Lung (tissue), 17 donors: ENCODE measurements at places on chromosomes 12 and 14. TPM values are rescaled to one million over a fixed set of nuclear protein-coding genes. Genes with fewer than 3 reads are reported as not detected.

- H3K4me3 ChIP-seq = no peak overlapping the region
- no peaks in the 10 kb centered on the region for H3K27me3 ChIP-seq
- no peak overlapping the region for H3K27ac ChIP-seq
- no peaks in the 10 kb centered on the region for H3K36me3 ChIP-seq
- DNase-seq = no peak
Measured at GRCh38 chr12:128026696-128027574, 240.0 kb upstream of the TMEM132C start.

DNA sequence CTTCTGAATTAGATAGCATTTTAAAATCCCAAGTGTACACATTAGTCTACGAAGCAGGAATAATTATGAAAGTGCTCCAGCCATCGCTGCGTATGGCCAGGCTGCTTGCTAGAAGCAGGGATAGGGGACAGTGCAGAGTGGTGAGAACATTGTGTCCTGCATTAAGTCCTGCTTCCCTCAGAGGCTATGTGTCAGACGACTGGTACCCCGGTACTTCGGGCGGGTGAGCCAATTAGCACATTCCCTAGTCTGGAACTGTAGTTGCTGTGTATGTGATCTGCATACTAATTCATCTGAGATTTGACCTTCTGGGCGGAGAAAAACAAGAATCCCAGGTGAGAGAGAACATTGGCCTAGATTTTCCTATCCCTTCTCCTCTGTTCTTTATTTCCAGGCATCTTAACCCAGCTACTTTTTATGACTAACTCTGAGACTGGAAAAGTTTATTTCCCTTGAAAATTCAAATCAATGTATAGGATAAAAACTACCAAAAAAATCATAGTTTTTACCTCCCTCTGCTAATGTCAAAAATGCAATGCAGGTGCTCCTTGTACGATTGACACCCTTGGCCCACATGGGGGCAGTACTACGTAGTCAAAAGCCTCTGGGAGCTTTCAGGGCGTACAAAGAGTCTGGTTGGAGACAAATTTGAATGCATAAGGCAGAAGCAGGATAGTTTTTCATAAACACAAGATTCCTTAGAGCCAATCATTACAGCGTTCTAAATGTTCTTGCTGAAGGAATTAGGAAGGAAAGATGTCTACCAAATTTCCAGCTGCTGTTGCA is 764.3 kb downstream of the NOVA1 start:
- H3K27me3 ChIP-seq = no peaks in the 10 kb centered on the region
- H3K4me1 ChIP-seq = no peaks in the 10 kb centered on the region
- DNase-seq = peak; percentile 69
- H3K4me3 ChIP-seq = no peak overlapping the region
- H3K36me3 ChIP-seq = no peaks in the 10 kb centered on the region

GRCh38 chr12:82627799-82628198 is 58.9 kb upstream of the TMTC2 start:
- DNase-seq = no peak
- no peak overlapping the region for H3K27ac ChIP-seq
- H3K4me1 ChIP-seq = no peaks in the 10 kb centered on the region
- no peak overlapping the region for H3K4me3 ChIP-seq
- H3K27me3 ChIP-seq = no peaks in the 10 kb centered on the region

DNA sequence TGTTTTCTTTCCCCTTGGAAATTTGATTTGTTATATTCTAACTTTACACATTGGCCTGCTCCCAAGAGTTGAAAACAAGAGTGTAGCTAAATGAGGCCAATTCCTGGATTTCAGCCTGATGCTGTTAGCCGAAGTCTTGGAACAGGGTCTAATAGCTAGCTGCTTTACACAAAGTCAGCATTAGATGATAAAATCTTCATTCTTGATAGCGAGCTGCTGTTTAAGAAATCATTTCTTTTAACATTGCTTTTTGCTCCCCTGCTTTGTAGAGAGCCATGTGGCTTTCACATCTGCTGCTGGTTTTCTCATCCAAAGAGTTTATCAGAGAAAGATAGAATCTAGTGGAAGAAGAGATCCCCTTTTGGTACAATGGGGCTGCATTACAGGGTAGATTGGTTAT is 22.3 kb downstream of the FBXW8 start:
- no peak overlapping the region for H3K27ac ChIP-seq
- DNase-seq = peak; percentile 94
- peaks cover 33% of the 10 kb centered on the region for H3K4me1 ChIP-seq
- H3K27me3 ChIP-seq = no peaks in the 10 kb centered on the region
- H3K36me3 ChIP-seq = peaks cover 9% of the 10 kb centered on the region

- H3K27me3 ChIP-seq = no peaks in the 10 kb centered on the region
- H3K4me1 ChIP-seq = peaks cover 1% of the 10 kb centered on the region
- no peaks in the 10 kb centered on the region for H3K36me3 ChIP-seq
- DNase-seq = no peak
- H3K27ac ChIP-seq = no peak overlapping the region
Measured at GRCh38 chr12:106255493-106255892, 7.7 kb upstream of the CKAP4 start.

DNA sequence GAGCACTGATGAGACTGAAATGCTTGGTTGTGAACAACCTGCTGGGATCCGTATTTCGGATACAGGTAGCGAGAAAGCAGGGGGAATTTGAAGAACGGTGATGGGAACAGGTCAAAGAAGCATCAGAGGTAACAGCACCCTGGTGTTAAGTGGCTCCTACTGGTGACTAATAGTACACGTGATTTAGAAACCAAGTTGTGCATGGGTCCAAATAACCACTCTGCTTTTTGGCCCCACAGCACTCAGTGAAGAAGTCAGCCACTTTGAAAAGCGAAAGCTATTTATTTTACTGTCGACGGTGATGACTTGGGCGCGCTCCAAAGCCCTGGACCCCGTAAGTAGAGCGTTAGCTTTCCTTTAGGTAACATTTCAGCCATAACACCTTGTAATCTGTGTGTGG is 16.7 kb downstream of the AK7 start:
- H3K27ac ChIP-seq = no peak overlapping the region
- no peak overlapping the region for H3K4me3 ChIP-seq
- no peaks in the 10 kb centered on the region for H3K27me3 ChIP-seq
- no peaks in the 10 kb centered on the region for H3K4me1 ChIP-seq
- H3K36me3 ChIP-seq = no peaks in the 10 kb centered on the region

DNA sequence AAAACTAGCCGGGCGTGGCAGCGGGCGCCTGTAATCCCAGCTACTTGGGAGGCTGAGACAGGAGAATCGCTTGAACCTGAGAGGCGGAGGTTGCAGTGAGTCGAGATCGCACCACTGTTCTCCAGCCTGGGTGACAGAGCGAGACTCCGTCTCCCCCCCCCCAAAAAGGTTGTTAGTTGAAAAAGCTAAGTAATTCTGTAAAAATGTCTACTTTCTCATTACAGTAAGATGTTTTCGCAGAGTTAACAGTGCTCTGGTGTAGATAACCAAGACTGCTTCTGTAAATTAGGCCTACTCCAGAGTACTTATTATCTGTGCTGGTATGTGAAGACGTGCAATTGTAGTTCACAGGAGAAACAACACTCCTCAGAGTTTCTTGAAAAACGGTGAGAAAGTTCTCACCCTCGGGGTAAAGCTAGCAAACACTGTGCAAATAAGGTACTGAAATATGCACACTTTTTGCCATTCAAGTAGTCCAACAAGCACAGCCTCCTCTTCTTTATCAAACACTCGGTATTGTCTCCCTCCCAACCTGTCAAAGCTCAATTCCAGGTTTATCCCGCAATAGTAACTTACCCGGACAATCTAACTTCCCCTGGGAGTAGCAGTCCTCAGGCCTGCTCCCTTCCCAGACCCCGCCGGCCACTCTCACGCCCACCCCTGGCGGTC is 974 bp downstream of the BTBD7 start:
- peak overlapping the region; percentile 99 for H3K27ac ChIP-seq
- no peaks in the 10 kb centered on the region for H3K27me3 ChIP-seq
- no peak for DNase-seq

- H3K27ac ChIP-seq = no peak overlapping the region
- DNase-seq = no peak
- no peaks in the 10 kb centered on the region for H3K27me3 ChIP-seq
- no peaks in the 10 kb centered on the region for H3K4me1 ChIP-seq
- H3K4me3 ChIP-seq = peak overlapping the region; percentile 8
Measured at GRCh38 chr14:34693228-34693939, 21.0 kb downstream of the CFL2 start.

Gene P2RX7
- 5.3 TPM for total RNA-seq

Gene SCNN1A
- total RNA-seq = 312 TPM

Gene GPX2
- total RNA-seq = 2.9 TPM

Gene COQ6
- 22.5 TPM for total RNA-seq

Gene ZBTB42
- 10.2 TPM for total RNA-seq
